AG08395 (cell line): ENCODE measurements at places on chromosomes 6 and 20.

DNA sequence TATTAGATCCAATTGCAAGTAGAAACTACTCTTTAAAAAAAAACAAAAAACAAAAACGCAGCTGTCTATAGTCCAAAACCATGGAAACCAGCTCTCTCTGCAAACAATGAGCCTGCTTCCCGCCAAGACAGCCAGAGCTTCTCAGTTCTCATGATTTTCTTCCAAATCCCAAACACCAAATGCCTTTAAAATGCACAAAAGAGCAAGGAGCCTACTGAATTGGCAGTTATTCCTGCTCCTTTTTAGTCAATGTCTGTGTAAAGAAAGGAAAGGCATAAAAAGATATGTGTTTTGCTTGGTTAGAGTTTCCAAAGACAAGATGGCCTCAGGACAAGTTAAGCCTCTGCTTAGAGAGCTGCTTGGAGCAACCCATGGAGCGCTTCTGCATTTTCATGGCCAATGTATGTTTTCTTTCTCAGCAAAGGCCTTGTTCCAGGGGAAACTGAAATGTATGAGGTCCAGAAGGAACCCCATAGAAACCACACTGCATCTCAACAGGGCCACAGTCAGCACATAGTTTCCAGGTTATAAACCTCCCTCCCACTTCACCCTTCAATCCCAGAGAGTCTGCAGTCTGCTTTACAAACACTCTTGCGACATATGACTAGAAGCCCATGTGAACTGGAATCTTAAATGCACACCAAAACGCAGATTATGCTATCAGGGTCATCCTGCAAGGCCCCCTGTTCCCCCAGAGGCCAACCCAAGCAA is 209.3 kb upstream of the TAB2 start:
- DNase-seq: no peak

DNA sequence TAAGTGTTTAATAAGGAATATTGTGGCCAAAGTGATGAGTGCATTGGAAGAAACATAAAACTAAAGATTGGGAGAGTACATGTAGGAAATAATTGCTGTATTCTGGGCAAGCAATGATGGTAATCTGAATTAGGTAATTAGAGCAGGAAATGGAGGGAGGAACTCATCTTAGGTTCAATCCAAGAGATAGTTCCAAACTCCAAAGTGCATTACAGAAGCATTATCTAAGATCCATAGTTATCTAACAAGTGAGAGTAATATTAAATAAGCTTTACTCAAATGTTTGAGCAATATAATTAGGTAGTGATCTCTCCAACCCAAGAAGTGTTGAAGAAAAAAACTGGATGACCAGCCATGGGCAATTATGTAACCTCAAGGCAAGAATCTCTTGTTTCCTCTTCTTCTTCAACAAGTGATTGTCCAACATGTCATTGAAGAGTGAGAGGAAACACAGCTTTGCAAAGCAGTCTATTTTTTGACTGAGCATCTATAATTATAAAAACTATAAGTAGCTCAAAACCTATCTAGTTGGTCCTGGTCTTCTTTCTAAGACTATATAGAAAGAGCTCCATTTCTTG is 181.2 kb upstream of the TNFAIP3 start:
- no peak for DNase-seq

GRCh38 chr6:27518881-27519795 is 46.2 kb upstream of the ZNF184 start:
- DNase-seq: peak; percentile 75

DNA sequence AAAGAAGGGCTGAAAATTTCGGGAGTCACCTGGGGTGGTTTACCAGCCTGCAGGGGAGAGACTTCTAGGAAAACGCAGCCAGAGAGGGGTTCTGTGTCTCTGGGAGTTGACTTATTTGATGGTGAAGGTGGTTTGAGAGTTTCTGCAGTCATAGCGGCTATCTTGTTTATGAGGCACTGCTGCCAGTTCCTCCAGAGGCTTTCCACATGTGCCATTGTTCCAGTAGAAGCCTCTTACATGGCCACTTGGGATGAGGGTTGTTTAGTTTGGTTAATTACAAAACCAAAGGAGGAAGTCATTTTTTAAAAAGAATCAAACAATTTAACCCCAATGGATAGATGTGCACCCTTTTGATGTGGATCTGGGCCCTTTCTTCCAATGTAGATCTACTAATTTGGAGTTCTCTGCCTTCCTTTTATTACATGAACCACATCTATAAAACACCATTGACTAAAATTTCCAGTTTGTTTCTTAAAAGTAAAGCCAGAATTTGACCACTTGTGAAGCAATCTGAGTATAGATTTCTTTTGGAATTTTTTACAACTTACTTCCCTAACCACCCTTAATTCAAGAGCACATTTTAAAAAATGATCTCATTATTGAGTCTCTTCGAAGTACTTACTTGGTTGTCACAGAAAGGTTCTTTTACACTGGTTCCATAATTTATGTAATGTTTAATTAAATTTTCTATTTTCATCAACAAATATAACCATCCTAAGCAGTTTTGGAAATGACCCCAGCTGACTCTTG is 97.6 kb downstream of the TCP11 start:
- DNase-seq: no peak

GRCh38 chr6:158714706-158715105 is 64.9 kb downstream of the SYTL3 start:
- DNase-seq: no peak

DNA sequence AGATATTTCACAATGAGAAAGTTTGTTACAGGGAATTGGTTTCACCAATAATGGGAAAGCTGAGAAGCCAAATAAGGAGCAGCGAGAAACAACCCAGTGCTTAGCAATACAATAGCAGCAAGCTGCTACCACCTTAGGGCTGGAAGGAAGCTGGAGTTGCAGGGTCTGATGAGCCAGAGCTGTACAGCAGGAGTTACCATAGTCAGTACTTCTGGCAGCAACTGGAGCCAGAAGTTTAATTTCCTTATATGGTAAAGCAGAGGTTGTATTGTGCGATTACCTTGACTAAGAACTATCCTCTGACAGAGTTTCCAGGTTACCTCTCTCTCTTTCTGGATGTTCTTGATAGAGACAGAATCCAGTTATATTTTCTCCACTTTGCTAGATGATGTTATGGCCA is 137.1 kb upstream of the OLIG3 start:
- no peak for DNase-seq
